ENCODE measurements at places on chromosomes 7 and 10. TPM values are rescaled to one million over a fixed set of nuclear protein-coding genes. Genes with fewer than 3 reads are reported as not detected.

The GATA3 gene
- total RNA-seq = 293 TPM

The TSPAN14 gene
- 45.4 TPM for total RNA-seq

The ANKRD7 gene
- not detected for total RNA-seq

The GRID2IP gene
- total RNA-seq = 0.18 TPM

The TMEM270 gene
- not detected for total RNA-seq

The AS3MT gene
- 0.50 TPM for total RNA-seq

The TMEM139 gene
- total RNA-seq = 1.1 TPM

The CRYGN gene
- not detected for total RNA-seq
